NCI-H510A treated with DMSO at 0.1 percent for 48 hours (cell line): ENCODE measurements at places on chromosomes 6 and 20.

DNA sequence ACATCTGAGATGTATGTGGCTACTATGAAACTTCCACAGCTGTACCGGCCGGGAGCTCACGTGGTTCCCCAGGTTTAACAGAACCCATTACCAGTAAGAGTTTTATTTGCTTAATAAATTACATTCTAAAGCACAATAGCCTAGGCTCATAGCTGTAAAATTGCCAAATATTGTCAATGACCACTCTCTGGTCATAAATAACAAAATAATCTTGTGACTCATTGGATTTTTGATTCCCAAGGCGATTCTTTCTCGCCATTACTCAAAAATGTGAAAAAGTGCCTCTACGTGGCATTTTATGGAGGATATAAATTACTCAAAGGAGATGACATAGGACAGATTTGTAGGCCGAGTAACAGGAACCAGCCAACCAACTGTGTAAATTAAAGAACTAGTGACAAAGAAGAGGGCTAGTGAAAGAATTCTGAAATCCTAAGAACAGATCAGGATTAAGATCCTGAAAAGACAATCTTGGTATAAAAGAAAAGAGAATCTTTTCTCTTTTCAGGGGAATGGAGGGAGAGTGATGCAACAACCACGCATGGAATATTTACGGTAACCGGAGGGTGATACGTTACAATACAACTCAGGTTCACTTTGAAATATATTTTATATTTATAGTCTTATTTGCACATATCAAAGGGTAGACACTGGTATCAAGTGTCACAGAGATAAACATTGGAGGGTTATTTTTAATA lies 199.7 kb downstream of the FOXC1 start:
- DNase-seq, result no peak

GRCh38 chr6:107655245-107655644 lies 165.3 kb downstream of the SOBP start:
- DNase-seq, result no peak

DNA sequence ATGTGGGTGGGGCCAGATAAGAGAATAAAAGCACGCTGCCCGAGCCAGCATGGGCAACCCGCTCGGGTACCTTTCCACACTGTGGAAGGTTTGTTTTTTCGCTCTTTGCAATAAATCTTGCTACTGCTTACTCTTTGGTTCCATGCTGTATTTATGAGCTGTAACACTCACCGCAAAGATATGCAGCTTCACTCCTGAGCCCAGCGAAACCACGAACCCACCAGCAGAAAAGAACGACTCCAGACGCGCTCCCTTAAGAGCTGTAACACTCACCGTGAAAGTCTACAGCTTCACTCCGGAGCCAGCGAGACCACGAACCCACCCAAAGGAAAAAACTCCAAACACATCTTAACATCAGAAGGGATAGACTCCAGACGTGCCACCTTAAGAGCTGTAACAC lies 76.7 kb downstream of the TFAP2A start:
- no peak for DNase-seq

GRCh38 chr6:126625019-126625418 lies 285.1 kb downstream of the CENPW start:
- no peak for DNase-seq

- DNase-seq, result no peak
These were observed 50.1 kb upstream of the SLC32A1 start for GRCh38 chr20:38674092-38674764.

DNA sequence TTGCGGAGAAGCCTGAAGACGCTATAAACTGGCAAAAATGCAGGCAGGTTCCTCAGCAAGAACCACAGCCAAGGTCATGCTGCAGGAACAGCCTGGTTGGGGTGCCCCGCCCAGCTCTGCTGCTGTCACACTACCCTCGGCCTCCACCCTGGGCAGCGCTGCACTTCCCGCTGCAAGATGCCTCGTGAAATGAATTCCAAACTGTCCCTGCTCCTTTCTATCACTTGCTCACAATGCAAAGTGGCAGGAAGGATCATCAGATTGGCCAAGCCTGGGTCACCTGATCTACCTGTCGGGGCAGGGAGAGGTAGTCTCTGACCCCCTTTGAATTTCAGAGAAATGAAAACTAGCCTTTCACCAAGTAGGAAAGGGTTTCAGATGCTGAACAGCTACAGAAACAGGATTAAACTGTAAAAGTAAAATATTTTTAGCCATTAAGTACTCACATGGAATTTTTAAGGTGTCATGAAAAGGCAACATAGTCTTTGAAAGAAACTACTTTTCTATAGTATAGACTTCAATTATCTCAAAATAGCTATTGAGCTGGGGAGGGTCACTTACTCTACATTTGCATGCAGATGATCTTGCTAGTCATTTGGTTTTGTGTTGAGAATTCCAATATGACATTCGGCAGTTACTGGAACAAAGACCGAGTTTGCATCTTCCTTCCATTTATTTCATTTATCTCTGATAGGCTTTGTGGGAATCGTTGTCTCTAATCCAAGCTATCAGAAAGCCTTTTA lies 236.4 kb upstream of the ASCC3 start:
- DNase-seq, result no peak

GRCh38 chr20:59786801-59787537 lies 146.5 kb downstream of the SYCP2 start:
- no peak for DNase-seq

DNA sequence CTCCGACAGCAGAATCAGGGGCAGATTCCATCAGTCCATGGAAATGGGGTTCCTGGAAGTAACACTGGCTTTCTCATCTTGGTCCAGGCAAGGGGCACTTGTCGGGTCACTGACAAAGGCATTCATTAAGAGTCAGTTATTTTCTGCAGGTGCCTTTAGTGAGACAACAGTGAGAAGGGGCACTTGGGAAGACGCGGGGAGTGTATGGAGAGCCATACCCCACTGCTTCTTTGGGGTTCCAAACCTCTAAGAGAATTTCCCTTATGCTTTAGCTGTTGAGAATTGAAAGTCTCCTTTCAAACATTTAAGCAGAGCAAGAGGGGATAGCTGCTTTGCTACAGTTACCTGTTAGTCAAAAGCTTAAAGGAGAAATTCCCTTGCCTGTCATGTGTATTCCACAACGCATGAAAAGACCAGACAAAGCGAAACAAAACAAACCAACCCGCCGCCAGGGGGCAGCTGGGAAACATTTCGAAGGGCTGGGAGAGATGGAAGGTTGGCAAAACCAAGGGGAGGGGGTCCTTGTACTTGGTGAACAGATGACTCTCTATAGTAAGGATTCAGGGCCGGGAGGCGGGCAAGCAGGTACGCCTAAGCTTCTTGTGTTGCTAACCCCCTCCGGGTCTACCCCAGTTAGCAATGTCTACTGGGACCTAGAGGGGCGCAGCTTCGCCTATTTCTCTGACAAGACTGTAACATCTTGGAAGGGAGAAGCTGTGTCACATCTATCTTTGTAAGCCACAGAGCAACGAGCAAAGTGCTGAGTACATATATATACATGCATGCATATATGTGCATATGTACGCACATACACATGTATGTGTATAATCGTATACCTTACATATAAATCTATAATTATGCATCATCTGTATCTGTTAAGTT lies 474.9 kb upstream of the AGPAT4 start:
- DNase-seq, result no peak

- DNase-seq, result no peak
These were observed 44.2 kb upstream of the TNFRSF21 start for GRCh38 chr6:47353871-47354270.
